ENCODE measurements at places on chromosomes 12 and 14. TPM values are rescaled to one million over a fixed set of nuclear protein-coding genes. Genes with fewer than 3 reads are reported as not detected.

The IL26 gene
- 1.00 TPM for total RNA-seq

The KSR2 gene
- 0.15 TPM for total RNA-seq

The VSIG10 gene
- 6.7 TPM for total RNA-seq

The SMAGP gene
- total RNA-seq, result 1.6 TPM

The PROX2 gene
- total RNA-seq, result not detected

The SYNE3 gene
- total RNA-seq, result 81.0 TPM

The VRTN gene
- total RNA-seq, result not detected

The PIWIL1 gene
- total RNA-seq, result not detected

The FGF6 gene
- not detected for total RNA-seq

The ERBB3 gene
- 1.5 TPM for total RNA-seq

The DNAI7 gene
- not detected for total RNA-seq

The TEX52 gene
- 0.35 TPM for total RNA-seq

The CCDC196 gene
- not detected for total RNA-seq

The UNG gene
- total RNA-seq, result 45.2 TPM

The GDF3 gene
- total RNA-seq, result not detected

The BICDL1 gene
- total RNA-seq, result 65.9 TPM

The DDN gene
- total RNA-seq, result 0.10 TPM

The RPGRIP1 gene
- total RNA-seq, result not detected

The TGM1 gene
- total RNA-seq, result 6.5 TPM

The ESRRB gene
- total RNA-seq, result 0.22 TPM

The OVCH1 gene
- not detected for total RNA-seq

The FAR2 gene
- total RNA-seq, result 26.6 TPM

The NXPH4 gene
- 0.32 TPM for total RNA-seq

The CD69 gene
- total RNA-seq, result 71.6 TPM

The CEBPE gene
- 0.98 TPM for total RNA-seq

The DIABLO gene
- total RNA-seq, result 37.7 TPM

The PAH gene
- total RNA-seq, result not detected

The OR6J1 gene
- not detected for total RNA-seq

The CRACR2A gene
- total RNA-seq, result 39.5 TPM

The SERPINA10 gene
- total RNA-seq, result not detected

The PIANP gene
- not detected for total RNA-seq

The C1S gene
- total RNA-seq, result 1.4 TPM

The CCDC85C gene
- 10.0 TPM for total RNA-seq
